ENCODE measurements at places on chromosomes 6 and 20.
A peak's percentile ranks its signal among the peaks of the same experiment; 100 is the strongest.

- DNase-seq: no peak
Measured at GRCh38 chr6:37369321-37370201, 15.8 kb downstream of the RNF8 start.

- DNase-seq: no peak
Measured at GRCh38 chr6:12335717-12336116, 45.6 kb downstream of the EDN1 start.

DNA sequence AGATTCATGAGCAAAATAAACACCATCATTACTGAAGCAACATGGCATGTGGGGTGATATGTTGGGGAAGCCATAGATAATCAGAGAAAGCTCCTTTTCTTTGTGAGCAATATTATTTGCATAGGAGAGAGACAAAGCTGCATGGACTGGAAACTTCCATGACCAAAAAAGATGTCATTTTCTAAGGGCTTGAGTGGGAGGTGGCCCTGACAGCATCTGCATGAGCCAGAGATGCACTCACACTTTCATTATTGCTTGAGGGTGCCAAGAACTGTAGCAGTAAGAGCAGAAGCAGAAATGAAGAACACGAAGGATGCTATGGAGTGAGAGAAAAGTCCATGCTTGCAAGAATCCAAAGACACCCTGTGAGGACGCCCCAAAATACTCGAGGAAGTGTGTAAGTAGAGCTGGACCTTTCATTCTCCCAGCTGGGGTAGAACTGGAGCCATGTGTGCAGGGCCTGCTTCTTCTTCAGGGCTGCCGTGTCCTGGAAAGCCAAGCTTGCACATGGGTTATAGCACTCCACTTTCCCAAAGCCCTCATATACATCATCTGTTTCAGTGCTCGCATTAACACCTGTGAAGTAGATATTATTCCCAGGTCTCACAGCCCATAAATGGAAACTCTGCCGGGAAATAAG, 851.2 kb downstream of the DHX35 start:
- no peak for DNase-seq

DNA sequence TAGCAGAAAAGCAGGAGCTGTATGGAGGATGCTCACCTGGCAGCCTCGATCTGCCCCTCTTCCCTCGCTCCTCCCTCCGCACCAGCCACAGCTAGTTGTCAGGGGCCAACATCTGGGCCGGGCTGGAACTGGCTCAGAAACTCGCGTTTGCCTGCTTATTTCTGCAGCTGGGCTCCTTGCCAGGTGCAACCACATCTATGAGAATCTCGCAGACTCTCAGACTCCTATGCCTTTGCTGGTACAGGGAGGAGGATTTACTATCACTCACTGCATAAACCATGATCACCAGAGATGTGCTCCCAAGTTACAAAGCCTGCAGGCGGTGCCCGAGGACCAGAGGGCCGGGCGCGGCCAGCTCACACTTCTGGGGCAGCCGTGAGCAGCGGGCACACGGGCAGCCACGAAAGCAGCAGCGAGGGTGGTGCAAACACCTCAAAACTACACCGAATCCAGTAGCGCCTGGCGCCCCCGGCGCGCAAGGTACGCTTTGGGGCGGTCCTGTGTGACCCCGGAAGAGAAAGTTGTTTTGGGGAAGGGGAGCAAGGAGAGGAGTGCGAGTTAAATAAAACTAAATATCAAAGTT, 577 bp upstream of the LRRC1 start:
- peak; percentile 45 for DNase-seq

DNA sequence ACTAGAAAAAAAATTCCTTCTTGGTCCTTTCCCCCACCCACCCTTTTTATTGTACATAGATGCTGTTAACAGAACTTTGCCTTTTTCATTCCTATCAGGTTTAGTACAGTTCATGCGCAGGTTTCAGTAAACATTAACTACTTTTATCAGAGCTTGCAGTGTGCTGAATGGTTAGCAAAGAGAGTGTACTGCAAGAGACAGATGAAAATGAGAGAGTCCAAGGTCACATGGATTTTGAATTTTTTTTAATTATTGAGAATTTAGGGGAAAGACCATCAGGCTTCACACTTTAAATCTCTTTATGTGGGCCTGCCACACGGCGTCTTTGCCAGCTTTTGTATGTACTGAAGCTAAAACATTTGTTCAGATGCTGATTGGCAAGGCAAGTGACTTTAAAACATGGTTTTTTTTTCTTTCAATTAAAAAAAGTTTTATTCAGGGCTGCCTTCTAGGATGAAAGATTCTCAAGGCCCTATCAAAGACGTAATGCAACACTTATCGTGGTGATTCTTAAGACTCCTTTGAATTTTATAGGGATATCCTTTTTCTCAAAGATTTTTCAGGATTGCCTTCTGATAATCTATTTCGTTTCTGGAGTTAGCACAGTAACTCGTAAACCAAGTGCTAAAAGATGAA, 32.2 kb downstream of the RREB1 start:
- no peak for DNase-seq

- DNase-seq: no peak
Measured at GRCh38 chr6:154984146-154984545, 11.0 kb upstream of the TIAM2 start.

- DNase-seq: no peak
Measured at GRCh38 chr6:117232196-117232595, 33.2 kb upstream of the VGLL2 start.

DNA sequence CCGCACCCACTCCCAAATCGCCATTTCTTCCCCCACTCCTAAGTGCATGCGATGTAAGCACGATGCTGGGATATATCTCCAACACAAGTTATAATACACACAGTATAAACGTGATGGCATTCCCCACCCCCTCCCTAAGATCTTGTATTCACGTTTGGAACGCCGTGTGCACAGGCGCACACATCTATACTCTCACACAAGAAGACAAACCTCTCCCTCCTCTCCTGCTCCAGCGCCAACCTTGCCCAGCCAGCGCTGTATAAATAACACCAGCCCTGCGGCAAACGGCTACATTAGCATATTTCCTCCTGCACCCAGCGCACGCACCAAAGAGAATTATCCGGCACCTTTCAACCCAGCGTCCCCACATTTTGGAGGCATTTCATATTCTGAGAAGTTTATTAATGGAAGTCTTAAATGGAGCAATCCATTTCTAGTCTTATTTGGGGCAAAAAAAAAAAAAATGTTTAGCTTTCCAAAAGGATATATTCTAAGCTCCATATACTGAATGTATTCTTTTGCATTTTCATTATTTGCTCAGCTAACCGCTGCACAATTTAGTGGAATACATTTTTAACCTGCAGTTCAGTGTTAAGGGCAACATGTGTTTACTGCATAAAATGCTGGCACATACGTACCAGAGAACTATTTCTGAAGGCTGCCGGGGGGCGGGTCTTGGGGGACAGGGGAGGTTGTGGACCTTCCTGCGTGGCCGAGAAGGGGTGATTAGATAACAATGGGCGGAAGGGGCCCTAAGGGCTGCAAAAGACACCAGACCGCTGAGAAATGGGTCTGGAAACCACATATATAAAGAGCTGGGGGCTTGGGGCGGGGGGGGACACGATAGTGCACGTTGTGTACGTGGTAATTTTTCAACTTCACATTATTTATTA, 1.1 kb upstream of the SLC22A23 start:
- DNase-seq: no peak

GRCh38 chr20:47708953-47709833, 76.1 kb downstream of the SULF2 start:
- DNase-seq: no peak

DNA sequence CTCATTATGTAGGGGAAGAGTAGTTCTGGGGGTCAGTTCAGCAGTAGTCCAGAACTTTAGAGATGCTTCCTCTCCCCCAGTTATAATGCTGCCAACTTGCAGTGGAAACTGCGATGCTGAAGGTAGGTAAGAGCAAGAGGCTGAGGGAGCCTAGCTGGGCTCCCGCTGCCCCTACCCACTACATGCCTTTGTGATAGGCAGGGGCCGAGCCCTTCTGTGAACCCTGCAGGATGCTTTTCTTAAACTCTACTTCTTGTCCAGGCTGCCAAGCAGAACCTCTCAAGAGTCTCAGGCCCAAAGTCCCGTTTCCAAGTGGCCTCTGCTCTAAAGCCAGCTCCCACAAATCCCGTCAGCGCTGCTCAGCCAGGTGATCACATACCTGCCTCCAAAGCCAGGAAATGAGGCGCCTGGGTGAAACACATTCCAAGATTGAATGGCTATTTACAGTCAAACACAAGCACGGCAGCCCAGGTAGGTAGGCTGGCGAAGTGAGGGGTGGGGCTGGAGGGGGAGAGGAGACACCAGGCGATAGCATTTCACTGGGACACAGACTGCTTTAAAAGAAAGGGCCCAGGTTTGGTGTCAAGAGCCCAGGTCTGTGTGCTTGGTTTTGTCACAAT, 150.7 kb downstream of the CD24 start:
- no peak for DNase-seq

GRCh38 chr6:19309661-19310060, 527.5 kb upstream of the ID4 start:
- DNase-seq: no peak

GRCh38 chr6:93849857-93850256, 430.5 kb upstream of the EPHA7 start:
- no peak for DNase-seq

DNA sequence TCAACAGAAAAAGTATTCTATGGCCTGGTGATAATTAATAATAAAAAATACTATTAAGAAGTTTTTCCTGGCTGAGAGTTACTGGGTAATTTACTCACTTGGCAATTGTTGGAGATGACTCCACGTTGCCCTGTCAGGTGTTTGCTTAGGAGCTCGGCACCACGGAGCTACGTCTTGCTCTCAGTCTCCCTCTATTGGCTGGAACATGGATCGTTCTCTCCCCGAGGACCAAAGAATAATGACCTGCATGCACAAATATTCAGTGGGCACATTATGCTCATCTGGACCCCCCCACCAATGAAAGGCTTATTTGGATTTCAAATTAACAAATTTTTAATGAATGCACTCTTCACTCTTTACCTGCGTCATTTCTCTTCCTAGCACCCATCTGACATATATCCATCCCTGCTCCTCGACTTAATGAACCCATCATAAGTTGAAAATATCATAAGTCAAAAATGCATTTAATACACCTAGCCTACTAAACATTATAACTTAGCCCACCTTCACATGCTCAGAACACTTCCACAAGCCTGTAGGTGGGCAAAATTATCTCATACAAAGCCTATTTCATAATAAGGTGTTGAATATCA, 71.0 kb upstream of the CD83 start:
- peak; percentile 32 for DNase-seq

GRCh38 chr6:53070806-53071205, 5.6 kb downstream of the FBXO9 start:
- no peak for DNase-seq

DNA sequence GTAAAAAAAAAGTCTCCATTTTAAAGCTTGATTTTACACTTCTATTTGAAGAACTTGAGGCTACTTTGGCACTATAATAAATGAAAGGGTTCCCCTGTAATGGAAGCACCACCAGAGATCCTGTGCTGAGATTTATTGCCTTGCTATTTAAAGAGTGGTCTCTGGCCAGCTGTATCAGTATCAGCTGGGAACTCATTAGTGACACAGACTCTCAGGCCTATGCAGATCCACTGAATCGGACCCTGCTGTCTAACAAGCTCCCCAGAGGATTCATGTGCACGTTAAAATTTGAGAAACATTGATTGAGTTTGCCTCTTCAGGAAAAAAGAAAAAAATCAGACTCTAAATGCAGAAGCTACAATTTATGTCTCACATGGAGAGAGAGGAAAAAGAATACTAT, 299.9 kb upstream of the BMP2 start:
- no peak for DNase-seq

- no peak for DNase-seq
Measured at GRCh38 chr6:37287519-37288157, 29.7 kb upstream of the TMEM217 start.

DNA sequence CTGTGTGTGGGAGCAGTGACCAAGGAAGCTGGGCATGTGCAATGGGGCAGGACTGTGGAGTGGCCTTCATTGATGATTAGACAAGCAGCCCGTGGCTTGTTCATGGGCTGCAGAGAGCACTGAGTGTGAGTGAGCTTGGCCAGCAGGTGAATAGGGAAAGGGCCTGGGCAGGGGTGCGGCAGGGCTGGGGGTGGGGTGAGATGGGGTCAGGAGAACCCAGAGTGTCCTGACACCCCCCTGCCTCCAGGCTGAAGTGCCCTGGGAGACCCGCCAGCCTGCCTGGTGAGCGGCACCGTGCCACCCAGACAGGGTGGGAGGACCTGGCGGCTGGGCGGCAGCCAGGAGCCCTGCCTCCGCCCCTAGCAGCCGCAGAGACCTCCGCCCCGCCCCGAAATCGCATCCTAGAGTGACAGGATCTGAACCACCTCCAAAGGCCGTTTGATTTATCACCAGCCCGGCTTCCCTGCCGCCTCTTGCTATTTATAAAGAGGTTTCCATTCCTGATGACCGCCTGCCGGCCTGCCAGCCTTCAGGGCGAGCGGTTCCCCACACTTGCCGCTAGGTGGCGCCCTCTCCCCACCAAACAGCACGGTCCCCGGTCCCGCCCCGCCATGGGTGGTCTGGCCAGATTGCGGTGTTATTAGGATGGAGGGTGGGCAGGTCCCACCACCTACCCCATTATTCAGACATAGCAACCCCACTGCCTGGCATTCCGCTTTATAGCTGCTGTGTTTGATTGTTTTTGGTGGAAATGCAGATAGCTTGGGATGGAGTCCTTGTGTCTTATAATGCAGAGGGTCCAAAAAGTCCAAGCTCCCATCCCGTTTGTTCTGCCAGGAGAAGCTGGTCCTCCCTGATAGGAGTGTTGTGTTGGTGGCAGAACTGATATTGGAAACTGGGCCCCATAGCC, 3.5 kb downstream of the MYLK2 start:
- DNase-seq: peak; percentile 63

DNA sequence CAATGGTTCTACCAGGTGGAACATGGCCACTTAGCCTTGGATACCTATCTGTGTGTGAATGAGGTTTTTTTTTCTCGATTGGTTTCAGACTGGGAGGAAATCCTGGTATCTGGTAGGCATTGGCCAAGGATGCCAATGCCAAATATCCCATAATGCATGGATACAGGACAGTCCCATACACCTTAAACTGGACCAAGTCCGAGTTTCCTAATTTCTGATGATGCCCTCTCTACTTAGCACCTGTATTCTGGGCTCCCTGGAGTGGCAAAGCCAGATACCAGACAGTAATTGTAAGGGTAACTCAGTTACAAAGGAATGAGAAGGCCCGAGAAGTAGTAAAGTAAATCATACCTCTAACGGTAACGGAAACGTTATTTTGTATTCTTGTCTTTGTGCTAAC, 17.9 kb downstream of the SNX5 start:
- DNase-seq: no peak
